Suppressor macrophage (primary cell): ENCODE measurements at places on chromosomes 12 and 14.

GRCh38 chr12:43551279-43551970 lies 578 bp downstream of the ADAMTS20 start:
- DNase-seq, result no peak

DNA sequence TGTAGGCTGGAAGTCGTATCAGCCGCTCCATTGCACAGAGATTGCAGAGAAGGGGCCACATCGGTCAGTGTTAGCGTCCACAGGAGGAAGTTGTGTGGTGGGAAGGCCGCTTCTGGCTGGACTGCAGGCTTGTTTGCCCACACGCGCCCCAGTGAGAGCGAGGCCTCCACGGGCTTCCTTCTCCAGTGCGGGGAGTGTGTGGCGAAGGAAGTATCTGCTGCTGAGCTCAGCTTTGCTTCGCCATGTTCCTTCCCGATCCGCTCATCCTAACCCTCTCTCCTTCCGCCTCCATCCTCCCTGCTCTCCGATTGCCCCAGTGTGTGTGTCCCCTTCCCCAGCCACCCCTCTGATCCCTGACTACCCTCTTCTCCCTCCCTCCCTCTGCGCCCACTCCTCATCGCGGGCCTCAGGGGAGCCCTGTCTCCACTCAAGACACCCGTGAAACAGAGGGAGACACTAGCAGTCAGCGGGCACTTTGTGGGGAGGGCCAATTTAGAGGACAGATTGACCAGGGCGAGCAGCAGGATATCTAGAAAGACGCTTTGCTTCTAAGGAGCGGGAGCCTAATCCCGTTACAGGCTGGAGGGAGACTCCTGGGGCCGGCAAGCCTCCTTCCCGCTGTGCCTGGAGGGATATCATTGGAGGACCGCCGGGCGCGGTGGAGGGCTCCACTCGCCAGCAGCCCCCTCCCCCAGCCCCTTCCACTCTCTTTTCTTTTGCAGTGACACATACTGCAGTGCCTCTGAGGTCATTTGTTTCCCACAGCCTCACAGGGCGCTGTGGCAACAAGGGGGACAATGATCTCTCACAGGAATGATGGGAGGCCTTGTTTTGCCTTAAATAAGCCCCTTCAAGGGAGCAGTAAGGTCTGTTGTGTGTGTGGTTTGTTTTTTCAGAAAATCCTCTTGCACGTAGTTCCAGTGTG lies 428.8 kb downstream of the ZFP36L1 start:
- DNase-seq, result peak; percentile 94

DNA sequence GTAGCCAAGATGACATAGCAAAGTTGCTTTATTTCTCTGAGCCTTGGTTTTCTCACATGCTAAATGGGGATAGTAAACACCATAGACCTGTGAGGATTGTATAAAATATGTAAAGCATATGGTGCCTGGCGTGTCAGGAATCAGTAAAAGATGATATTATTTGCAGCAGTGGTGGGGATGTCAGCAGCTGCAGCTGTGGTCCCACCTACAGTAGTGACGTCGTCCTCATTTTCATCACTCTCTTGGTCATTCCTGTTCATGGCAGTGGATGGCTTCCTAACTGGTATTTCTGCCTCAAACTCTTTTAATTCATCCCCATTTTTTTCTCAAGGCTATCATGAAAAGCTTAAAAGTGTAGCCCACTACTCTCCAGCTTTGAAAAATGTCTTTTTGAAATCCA lies 12.1 kb downstream of the BMAL2 start:
- DNase-seq, result no peak

- no peak for DNase-seq
Measured at GRCh38 chr14:22463763-22464173, 125.3 kb downstream of the DAD1 start.

- peak; percentile 11 for DNase-seq
Measured at GRCh38 chr12:48454667-48455066, 17.7 kb upstream of the ANP32D start.
